CD4-positive, alpha-beta T cell treated with Interleukin-4 for 1 hour (primary cell): ENCODE measurements at places on chromosomes 12 and 14.

DNA sequence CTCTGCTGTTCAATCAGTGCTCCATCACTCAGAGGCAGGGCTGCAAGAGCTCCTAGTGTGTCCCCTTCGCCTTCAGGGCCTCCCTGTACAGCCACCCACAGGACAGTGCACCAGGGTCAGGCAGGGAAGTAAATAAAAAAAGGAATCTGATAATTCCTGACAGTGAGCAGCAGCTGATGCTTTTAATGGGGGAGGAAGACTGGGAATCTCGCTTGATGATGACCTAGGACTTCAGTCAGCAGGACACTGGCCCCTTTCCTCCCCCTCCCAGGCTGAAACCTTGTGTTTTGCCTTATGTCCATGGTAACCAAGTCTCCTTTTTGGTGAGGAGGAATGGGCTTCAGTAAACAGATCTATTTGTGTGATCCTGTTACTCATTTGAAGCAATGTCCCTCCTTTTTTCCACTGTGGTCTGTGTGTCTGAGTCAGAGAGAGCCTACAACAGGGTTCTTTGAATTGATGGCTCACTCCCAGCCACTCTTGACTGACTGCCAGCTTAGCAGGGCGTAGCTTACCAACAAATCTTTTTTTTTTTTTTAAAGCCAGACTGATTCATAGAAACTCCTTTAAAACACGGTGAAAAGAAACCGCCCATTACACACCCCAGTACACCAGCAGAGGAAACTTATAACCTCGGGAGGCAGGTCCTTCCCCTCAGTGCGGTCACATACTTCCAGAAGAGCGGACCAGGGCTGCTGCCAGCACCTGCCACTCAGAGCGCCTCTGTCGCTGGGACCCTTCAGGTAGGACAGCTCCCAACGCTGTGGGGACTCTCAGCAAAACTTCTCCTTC is at the start of gene EMP1:
TSS of gene EMP1 (plus strand) at position 597 of the 792 bp plus-strand sequence. CDS start 14,785 bp downstream, outside the sequence.
- peak; percentile 72 for DNase-seq

DNA sequence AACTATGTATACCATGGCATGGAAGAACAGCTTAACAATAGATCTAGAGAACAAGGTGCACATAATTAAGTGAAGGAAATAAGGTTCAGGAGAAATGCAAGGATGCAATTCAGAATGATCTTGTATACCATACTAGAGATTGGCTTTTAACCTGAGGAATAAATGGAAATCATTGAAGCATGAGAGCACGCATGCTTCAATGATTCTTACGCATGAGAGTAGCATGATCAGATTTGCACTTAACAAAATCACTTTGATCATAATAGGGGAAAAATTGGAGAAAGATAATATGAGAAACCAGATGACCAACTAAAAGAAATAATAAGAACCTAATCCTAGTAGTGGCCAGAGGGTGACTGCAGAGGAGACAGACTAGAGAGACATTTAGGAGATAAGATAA is 133.3 kb upstream of the FSCB start:
- DNase-seq: no peak

GRCh38 chr12:22115711-22116110 is 69.7 kb downstream of the CMAS start:
- no peak for DNase-seq

- DNase-seq: no peak
These were observed 37.1 kb upstream of the VSX2 start for GRCh38 chr14:74202113-74202512.

- no peak for DNase-seq
These were observed 50.0 kb downstream of the SH2B3 start for GRCh38 chr12:111455448-111456320.

DNA sequence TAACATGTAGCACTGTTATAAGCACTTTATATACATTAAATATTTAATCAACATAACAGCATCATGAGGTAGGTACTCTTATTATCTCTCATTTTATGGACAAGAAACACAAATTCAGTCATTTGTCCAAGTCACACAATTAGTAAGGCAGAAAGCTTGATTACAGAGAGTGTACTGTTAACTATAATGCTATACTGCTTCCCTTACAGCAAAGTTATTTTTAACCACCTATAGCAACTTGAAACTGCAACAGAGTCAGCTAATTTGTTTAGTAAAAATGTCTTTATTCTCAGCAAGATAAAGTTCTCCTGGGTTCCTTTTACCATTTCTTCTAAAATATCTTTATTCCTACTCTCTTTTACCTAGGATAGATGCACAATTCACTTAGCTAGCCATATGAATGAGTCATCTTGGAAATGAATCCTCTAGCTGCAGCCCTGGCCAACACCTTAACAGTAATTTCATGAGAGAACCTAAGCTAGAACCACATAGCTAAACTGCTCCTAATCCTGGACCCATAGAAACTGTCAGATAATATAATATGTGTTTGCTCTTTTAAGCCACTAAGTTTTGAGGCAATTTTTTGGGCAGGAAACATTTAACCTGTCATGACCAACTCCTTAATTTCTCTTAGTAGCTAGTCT is 90.2 kb upstream of the HECTD1 start:
- no peak for DNase-seq

DNA sequence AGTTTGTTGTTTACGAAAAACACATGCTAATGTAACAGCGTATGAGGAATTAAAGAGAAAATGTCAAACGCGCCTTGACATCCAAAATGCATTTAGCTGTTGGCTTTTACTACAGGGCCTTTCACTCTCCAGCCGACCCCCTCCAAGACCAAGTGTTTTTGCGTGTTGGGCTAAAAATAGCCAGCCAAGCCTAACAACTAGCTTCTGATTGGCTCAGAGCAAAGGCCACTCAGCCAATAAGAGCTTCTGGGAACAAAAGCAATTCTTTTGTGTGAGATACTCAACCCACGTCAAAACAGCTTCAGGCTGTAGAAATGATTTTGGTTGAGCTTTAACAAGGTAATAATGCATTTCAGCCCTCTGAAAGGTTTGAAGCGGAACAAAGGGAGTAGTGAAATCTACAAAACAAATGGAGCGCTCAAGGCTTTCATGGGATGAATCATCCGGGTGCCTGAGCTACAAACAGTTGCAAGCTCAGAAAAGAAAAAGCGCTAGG is 198.7 kb upstream of the DCN start:
- peak; percentile 36 for DNase-seq

- no peak for DNase-seq
These were observed 123.3 kb downstream of the KCNA5 start for GRCh38 chr12:5166976-5167375.

- DNase-seq: no peak
These were observed 527 bp upstream of the ATP23 start for GRCh38 chr12:57940915-57941164.
